ENCODE measurements at places on chromosomes 2 and 18.

DNA sequence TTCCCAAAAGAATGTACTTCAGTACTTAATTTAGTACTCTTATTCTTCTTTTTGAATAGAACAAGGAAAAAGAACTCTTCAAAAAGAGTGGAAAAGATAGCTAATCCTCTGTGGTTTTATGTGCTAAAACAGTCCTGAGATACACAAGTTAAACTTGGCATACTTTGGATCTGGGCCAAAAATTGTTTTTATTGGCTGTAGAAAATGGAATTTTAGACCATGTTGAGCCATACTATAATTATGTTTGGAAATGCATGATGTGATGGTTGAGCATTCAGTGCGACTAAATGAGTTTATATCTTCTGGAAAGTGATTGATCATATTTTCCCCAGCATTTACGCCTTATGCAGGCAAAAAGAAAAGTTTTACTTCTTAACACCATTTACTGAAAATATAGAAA lies 18.0 kb upstream of the PDE1A start:
- DNase-seq, result no peak

DNA sequence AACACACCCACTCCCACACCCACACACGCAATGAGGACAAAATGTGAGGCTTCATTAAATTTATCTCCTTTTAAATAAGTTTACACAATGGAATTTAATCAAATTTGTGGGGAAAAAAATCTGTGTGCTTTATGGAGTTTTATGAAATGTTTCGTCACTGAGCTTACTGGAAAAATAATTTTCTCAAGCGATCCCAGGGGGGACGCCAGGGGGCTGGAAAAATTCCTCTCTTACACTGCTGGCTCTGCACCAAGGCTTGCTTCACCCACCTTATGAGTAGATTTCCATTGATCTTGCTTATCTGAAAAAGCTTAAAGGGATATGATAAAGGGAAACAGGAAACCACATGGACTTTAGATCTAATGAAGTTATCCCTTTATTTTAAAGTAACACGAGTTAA lies 95.5 kb downstream of the CABYR start:
- DNase-seq, result no peak

GRCh38 chr2:99880964-99881294 lies 261.5 kb downstream of the AFF3 start:
- DNase-seq, result no peak

DNA sequence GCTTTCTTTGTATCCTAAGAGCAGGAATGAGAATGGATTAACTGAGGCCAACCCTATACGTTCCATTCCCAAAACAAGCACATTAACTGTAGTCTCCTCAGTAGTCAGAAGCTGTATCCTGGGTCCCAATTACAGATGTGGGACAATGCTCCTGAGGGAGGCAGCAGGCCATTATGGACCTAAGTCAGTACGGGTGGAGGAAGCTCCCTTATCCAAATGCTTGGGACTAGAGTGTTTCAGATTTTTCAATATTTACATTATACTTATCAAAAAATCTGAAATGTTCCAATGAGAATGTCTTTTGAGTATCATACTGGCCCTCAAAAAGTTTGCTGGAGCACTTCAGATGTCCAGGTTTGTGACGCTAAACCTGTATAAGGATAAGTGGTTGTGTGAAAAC lies 90.1 kb downstream of the PRELID3A start:
- DNase-seq, result no peak

DNA sequence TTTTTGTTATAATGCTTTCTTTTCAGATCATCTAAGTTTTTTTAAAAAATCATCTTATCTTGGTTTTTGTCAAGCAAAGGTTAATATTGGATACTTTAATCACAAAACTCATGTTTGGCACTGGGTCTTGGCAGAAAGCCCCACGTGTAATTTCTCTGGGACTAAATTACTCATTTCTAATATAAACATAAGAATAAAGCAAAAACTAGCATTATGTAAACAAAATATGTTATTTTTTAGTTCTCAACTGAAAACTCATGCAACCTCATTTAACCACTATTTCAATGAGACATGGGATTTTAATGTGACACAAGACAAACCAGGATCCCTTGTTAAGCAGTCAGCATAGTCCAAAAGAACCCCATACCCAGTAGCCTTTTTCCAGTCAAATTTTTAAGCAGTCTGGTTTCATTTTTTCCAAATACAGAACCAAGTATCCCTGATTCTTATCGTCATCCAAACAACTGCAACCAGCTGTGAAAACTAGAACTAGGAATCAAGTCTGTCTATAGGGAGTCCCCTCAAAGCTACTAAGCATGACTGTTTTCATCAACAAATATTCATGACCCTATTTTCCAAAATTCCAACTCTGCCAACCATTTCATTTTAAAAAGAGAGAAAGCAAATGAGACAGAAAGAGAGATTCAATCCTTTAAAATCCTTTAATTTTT lies 27.1 kb downstream of the PID1 start:
- no peak for DNase-seq

DNA sequence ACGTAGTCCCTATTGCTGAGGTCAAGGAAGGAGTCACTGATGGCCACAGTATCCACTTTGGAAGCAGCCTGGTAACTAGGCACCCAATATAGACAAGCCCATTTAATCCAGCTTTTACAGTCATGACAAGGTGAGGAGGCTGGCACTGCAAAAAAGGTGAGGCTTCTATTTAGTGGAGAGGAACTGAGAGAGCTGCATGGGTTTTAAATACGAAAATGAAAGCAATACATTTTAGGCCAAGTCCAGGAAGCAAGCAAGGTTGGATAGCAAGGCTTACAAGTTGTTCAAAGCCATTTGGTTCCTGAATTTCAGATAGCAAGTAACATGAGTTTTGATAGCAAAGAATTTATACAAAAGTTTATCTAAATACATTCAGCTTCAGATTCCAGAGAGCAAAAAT lies 80.4 kb downstream of the SGPP2 start:
- DNase-seq, result no peak

DNA sequence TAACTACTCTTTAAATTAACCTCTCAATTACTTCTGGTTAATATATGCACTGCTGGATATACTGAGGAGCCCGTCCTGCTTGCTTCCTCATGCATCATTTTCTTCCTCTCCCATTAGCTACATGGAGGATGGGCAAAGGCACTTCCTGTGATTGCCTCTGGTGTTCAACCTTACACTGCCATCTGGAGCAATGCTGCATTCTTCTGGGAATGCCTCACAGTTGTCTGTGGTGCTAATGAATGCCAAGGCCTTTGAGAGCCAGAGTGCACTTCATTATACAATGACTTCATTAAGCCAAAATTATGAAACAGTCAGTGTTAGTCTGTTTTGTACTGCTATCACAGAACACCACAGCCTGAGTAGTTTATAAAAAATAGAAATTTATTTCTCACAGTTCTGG lies 134.8 kb upstream of the DOCK10 start:
- no peak for DNase-seq

- no peak for DNase-seq
These were observed 115.6 kb upstream of the RMDN2 start for GRCh38 chr2:37809525-37809924.

DNA sequence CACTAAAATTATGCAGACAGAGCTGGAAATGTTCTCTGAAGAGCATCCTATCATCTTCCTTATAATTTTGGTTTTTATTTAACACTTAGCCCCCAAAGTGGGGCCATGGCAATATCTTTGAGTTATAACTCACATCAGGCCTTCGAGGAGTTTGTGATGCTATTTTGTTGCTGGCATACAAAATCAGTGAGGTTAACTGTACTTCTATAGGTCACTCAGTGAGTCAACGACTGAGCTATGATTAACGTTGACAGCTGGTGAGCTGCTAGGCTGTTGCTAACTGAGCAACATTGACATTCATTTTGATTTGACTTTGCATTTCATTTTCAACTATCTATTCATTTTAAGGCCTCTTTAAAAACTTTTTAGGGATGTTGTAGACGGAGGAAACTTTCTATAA lies 50.0 kb downstream of the GPD2 start:
- DNase-seq, result no peak

GRCh38 chr2:6394276-6394675 lies 471.4 kb downstream of the CMPK2 start:
- DNase-seq, result no peak

GRCh38 chr2:1219901-1220573 lies 193.2 kb upstream of the TPO start:
- DNase-seq, result no peak

GRCh38 chr2:24493713-24494112 lies 2.7 kb downstream of the NCOA1 start:
- DNase-seq, result no peak

DNA sequence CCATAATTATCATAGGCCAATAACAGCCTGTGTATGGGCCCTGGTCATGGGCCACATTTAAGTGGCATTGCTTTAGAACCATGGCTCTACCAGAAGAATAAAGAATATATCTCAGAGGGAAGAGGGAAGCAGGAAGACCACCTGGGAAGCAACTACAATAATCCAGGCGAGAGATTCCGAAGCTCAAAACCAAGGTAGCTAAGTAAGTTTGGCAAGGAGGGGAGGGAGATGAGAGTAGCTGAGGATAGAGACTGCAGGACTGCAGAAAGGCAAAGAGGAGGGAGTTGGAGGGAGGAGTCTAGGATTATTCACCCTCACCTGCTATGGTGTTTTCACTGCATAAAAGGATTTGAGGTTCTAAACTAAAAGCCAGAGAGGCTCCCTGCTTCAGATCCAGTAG lies 293.5 kb downstream of the SETBP1 start:
- DNase-seq, result no peak

DNA sequence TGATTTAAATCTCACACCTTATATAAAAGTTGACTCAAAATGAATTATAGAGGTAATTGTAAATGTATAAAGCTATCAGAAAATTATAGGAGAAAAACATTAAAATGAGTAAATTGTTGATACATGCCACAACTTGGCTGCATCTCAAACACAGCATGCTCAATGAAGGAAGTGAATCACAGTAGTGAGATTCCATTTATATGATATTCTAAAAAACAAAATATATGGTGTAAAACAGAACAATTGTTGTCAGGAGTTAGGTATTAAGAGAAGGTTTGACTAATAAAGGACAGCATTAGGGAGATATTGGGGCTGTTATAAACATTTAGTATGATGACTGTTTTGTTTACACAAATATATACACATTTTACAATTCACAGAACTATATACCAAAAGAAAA lies 356.6 kb upstream of the CELF4 start:
- DNase-seq, result no peak

GRCh38 chr18:50651334-50651733 lies 91.4 kb downstream of the MAPK4 start:
- no peak for DNase-seq

DNA sequence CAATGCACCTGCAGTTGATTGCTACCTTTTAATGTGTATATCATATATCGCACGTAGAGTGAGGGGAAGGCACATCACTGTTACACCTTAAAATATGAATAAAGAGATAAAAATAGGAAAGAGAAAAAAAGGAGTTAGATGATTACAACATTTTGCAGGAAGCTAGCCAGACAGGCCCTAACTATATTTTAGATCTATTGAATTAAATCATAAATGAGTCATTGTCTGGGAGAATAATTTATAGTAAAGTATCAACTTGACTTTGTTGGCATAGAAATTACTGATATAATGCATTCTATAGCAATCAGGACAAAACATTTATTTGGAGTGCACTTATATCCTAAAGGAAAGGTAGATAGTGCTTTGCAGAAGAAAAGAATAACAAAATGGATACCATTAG lies 384.9 kb upstream of the NXPH2 start:
- no peak for DNase-seq

DNA sequence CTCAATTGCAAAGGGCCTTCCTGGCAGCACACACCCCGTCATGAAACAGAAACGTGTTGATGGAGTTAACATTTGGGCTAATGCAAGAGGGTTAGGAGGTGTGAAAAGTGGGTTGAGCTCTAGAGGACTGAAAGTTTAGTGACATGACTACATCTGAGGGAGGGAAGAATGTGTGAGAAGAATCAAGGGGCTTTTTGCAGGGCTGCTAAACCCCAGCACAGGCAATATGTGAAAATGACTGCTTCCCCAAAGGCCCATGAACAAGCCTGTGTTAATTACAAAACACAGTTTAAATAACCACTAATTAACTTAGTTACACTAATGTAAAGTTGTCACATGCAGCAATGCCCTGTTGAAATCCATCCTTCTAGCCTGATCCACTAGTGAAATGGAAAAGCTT lies 63.4 kb upstream of the PEX13 start:
- peak; percentile 46 for DNase-seq

GRCh38 chr2:168427451-168427850 lies 28.6 kb upstream of the CERS6 start:
- no peak for DNase-seq

- DNase-seq, result no peak
These were observed 178.6 kb downstream of the SETBP1 start for GRCh38 chr18:44859263-44859662.

GRCh38 chr2:212022966-212023365 lies 515.6 kb downstream of the ERBB4 start:
- no peak for DNase-seq

GRCh38 chr2:71637168-71637567 lies 183.8 kb downstream of the DYSF start:
- DNase-seq, result no peak

- DNase-seq, result no peak
These were observed 56.0 kb downstream of the AGAP1 start for GRCh38 chr2:235549735-235550377.

DNA sequence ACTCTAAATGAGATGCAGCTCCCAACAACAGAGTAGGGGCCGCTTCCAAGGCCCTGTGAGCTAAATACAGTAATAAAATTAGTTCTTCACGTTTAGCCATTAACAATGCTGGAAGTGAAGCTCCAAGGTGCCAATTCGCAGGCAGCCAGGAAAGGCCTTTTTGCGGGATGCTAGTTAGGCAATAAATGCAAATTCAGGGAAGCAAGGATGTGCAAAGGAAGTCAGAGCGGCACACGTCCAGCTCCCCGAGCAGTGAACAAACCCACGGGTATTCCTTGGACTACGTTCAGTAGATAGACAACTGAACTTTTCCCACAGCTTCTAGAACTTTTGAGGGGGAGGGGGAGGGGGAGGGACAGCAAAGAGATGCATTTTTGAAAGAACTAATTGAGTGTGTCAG lies 6.9 kb downstream of the ZNF516 start:
- DNase-seq, result no peak

DNA sequence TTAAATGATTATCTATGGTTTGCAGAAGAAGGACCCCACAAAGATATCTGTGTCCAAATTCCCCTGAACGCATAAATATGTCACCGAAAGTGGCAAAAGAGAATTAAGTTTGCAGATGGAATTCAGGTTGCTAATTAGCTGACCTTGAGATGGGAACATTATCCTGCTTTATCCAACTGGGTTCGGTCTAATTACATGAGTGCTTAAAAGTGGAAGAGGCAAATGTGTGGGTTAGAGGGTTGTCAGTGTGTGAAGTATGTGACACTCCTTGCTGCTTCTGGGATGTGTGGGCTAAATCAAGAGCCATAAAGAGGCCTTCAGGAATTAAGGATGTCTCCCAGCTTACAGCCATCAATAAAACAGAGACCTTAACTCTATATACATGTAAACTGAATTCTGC lies 53.5 kb downstream of the CDH19 start:
- no peak for DNase-seq
